ENCODE measurements at places on chromosomes 7 and 10.

GRCh38 chr10:972763-973162 lies 15.5 kb upstream of the GTPBP4 start:
- DNase-seq, result no peak

DNA sequence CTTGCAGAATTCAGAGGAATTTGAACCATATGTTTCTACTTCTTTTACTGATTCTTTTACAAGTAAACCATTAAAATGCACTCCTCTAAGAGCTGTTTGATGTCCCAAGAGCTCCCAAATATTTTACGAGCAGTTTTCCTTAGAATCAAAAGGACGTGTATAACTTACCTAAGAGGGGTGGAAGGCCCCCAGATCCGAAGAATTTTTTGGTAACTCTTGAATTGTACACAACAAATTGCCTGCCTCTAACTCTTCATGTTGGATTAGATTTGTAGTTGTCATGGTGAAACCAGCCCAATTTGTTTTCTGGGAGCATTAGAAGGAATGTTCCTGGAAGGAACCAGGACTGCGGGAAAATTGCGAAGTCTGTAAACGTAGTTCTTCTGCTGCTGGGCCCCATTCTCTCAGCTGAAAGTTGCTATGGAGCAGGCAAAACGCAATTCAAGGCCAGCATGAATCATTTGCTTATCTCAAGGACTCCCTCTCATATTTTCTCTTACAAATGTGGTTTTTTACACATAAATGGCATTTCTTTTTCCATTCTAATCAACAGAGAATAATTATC lies 124.8 kb upstream of the TMEM72 start:
- DNase-seq, result no peak

DNA sequence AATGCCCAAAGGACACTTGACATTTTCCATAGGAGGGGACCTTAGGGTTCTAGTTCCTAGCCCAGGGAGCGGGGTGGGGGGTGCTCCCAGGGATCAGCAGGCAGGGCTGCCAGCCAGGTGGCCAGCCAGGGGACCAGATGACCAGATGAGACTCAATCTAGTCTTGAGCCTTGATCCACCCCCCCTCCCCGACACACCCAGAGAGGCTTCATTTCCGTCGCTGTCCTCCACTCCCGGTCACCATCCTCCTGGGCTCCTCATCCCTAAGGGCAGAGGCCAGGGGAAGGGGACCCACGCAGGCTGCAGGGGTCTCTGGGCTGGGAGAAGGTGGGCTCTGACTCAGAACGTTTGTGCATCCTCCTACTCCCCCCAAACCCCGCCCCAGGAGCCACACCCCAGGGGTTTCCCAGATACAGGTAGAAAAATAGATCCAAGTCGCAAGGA lies 1.0 kb downstream of the STX1A start:
- no peak for DNase-seq

GRCh38 chr7:99422625-99423024 lies 13.9 kb downstream of the BUD31 start:
- DNase-seq, result no peak

- DNase-seq, result no peak
Measured at GRCh38 chr7:134315679-134316538, 821 bp downstream of the SLC35B4 start.

DNA sequence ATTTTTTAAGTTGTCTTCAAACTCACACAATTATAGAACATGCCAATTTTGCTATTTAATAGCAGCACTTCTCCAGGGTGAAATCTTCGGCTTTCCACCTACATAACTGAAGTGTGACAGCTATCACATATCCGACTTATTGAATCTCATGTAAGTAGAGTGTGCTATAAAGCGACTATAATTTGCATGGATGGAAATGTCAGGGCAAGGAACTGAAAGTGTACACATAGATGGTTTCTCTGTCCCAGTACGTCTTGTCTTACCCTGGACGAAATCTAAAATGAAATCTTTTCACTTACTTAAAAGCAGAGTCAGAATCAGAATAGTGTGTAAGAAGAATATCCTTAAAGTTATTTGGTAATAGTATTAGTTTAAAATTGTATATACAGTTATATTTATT lies 132.3 kb downstream of the THSD7A start:
- DNase-seq, result no peak

GRCh38 chr10:6647811-6648526 lies 67.9 kb upstream of the PRKCQ start:
- no peak for DNase-seq

GRCh38 chr7:142868188-142868985 lies 13.5 kb downstream of the EPHB6 start:
- DNase-seq, result no peak

GRCh38 chr10:359093-359492 lies 223.8 kb downstream of the ZMYND11 start:
- DNase-seq, result no peak

- DNase-seq, result no peak
Measured at GRCh38 chr7:95330961-95331337, 6.6 kb upstream of the PON1 start.

DNA sequence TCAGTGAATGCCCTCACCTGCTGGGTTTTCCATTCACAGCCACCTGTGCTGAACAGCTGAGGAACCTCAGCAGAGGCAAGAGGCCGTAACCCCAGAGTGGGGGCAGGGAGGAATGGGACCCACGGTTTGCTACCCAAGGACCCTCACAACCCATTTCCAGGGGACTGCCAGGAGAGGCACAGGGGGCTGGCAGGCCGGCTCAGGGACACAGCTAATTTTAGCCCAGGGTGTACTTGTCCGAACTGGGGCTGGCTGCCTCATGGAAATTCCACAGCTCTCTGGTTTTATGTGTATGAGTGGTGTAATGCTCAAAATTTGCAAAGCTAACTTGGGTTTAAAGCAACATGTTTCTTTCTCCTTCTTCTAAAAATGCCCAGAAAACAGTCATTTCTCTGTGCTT lies 42.2 kb downstream of the MINDY4 start:
- DNase-seq, result no peak

- DNase-seq, result no peak
Measured at GRCh38 chr7:156735851-156736250, 95.3 kb downstream of the RNF32 start.

DNA sequence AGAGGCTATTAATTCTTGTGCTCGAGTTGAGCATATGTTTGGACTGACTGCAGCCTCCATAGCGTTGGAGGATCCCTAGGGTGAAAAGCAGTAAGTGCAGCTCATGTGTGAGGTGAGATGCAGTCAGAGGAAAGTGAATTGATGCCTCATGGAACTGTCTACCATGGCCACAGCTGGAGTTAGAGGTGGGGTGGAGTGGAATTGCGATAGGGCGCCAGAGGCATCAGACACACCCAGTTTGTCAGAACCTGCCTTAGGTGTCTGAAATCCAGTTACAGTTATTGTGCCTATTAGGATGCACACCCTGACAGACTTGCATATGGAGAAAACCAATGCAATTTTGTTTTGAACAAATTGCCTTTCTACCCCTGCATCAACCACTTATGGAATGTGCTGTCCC lies 39.4 kb downstream of the ERLIN1 start:
- DNase-seq, result no peak

GRCh38 chr10:132096863-132097478 lies 31.2 kb downstream of the JAKMIP3 start:
- no peak for DNase-seq

DNA sequence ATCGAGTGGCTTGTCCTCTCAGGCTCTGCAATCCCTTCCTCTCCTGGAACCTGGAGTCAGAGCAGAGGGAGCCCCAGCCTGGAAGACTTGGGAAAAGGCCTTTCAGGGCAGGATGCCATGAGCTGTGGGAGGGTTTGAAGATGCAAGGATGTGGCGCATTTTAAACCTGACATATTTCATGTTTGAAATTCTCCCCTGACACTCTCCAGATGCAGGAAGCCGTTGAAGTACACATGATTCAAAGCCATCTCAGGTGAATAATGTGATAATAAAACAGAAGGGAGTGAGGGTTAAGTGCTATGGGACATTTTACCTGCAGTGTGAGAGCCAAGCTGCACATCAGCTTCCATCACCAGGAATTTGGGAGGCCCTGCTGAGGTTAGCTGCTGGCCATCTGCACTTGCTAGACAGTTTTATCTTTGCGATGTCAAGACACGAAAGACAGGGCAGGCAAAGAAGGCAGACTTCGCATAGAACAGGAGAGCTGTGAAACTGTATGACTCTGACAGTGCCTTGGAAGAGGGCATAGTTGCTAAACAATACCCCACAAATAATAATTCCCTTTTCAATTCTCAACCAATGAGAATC lies 159.1 kb upstream of the GDF10 start:
- no peak for DNase-seq

DNA sequence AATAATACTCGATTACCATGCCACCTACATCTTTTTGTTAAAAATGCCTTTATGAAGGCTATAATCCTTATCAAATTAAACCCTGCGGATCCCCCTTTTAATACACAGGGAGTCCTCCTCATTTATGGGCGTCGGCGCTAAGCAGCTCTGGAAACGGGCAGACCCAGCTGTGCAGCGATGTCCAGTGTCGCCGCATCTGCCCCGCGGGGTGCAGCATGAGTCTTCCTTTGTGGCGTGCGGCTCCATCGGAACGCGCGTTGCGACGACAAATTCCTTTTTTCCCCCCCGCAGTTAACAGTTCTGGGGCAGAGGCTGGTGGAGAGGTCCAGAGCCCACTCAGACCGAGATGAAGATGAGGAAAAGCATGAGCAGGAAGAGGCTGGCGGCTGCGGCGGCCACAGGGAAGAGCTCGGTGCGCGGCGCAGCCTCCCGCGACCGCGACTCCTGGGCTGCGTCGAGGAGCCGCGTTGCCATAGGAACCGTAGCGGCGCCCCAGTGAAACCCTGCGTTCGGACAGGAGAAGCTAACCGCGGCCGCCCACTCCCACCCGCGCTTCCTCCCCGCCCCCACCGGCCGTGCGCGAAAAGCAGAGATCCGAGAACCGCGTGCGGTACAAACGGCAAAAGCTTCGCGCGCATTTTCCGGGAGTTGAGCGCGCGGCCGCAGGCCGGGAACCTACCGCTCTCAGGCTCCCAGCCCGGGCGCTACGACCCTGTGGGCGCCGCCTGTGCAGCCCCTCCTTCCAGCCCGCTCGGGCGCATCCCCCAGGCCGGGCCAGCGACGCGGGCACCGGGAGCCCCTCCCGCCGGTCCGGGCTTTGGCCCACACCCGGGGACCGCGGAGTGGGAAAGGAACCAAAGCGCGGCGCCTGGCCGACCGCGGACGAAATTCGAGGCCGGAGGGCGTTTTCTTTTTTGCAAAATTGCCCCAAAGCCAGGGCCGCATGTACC lies 130.6 kb downstream of the SPAG6 start:
- DNase-seq, result no peak

DNA sequence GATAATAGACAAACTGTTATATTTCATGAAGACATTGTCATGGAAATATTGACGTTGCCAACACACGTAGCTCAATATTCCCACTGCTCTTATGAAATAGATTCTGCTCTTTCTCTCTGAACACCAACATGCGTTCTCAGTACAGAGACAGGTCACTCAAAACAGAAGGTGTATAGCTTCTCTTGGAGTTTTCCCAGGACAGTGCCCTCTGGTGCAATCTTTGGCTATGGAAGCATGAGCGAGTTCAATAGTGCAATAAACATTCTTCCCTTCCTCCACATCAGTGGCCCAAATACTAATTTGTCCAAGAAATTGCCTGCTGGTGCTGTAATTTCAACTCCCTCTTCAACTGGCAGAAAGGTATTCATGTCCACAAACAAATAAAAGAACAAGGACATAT lies 145.3 kb downstream of the MAGI2 start:
- DNase-seq, result no peak

- DNase-seq, result no peak
Measured at GRCh38 chr10:70736525-70736924, 48.7 kb downstream of the TBATA start.

DNA sequence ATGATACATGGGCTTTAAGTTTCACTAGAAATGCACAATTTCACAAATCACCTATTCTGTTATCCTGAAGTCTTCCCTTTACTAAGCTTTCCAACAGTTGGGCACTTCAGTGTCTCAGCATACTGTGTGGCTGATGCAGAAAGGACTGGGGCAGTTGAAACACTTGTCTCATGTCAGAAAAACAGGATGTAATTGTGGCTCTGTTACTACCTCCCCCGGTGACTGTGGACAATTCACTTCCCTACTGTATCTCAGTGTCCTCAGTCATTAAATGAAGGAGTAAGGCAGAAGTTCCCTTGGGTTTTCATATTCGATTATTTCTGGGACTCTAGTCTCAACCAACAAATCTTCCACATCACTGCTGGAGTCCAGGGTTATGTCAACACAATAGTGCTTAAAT lies 17.9 kb downstream of the ANKRD22 start:
- DNase-seq, result no peak

DNA sequence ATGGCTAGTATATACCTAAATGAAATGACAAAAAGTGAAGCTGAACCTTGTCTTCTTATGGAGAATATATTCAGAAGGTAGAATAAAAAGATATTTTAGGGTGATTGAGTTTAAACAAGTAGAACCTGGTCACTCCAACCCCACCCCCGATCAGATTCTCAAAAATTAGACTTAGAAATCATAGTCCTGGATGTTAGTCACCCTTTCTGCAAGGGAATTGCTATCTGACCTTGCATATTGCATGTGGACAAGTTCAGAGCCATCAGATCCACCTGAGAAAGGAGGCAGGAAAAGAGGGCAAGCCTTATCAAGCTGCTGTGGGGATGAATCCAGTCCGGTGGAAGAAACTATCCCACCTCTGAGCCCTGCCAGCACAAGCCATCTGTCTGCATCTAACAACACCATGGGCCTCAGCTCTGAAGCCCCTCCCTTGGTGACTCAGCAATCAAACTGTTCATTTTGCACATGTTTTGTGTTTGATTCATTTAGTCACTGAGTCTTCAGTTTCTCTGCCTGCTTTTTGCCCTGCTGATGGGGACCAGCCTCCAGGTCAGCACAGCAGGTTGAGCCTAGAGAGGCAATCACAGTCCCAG lies 727.3 kb downstream of the AUTS2 start:
- DNase-seq, result no peak

- DNase-seq, result no peak
Measured at GRCh38 chr7:30465811-30466180, 12.8 kb downstream of the NOD1 start.

DNA sequence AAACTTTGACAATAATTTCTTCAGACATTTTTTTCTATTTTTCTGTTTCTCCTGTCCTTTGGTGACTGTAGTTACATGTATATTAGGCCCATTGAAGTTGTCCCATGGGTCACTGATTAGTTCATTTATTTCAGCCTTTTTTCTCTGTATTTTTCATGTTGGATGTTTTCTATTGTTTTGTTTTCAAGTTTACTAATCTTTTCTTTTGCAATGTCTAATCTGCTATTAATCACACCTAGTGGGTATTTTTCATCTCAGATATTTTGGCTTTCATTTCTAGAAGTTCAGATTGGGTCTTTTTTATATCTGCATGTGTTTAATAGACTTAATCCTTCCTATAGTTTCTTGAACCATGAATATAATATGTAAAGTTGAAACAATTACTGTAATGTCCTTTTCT lies 84.7 kb downstream of the PALS2 start:
- DNase-seq, result no peak

DNA sequence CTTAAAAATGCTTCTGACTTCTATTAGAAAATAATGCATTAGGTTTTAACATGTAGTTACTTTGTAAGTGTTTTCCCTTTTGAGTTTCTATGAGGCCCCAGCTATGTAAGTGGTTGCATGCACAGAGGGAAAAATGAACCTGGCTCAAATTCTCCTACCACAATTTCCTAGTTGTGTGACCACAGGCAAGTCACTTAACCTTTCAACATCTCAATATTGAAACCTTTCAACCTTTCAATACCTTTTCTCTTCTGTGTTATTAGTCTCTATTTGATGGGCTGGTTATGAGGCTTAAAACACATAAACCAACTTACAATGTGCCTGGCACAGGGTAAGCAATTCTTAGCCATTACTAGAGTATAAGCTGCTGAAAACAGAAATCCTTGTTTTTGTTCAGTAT lies 203.0 kb downstream of the KCND2 start:
- DNase-seq, result no peak
